ENCODE measurements at places on chromosomes 6 and 20.

- H3K27ac ChIP-seq, result peak overlapping the region; percentile 92
- H3K4me1 ChIP-seq, result peaks cover 16% of the 10 kb centered on the region
- peak overlapping the region; percentile 80 for H3K4me3 ChIP-seq
- H3K36me3 ChIP-seq, result peaks cover 48% of the 10 kb centered on the region
- H3K27me3 ChIP-seq, result no peaks in the 10 kb centered on the region
These were observed 1.2 kb downstream of the DXO start for GRCh38 chr6:31970604-31971271.

GRCh38 chr20:35616465-35617396 is 1.1 kb downstream of the SPAG4 start:
- DNase-seq, result peak; percentile 93
- H3K36me3 ChIP-seq, result no peaks in the 10 kb centered on the region
- H3K4me1 ChIP-seq, result peaks cover 16% of the 10 kb centered on the region

DNA sequence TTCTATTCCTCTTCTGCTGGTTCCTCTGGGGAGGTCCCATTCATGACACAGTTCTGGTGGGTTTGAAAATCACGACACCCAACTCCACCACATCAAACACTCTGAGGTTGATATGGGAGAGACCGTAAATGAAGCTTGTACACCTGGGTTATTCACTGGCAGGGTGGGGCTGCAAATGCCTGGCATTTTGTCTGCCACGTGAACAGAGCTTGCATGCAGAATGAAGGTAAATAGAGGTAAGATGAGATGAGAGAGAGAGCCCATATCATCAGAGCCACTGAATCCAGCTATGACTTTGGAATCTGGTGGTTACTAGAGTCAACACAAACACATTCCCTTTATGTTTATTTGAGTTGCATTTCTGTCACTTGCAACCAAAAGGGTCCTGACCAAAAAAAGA is 97.4 kb downstream of the BANF2 start:
- DNase-seq, result no peak
- no peaks in the 10 kb centered on the region for H3K4me1 ChIP-seq
- H3K27ac ChIP-seq, result no peak overlapping the region
- no peaks in the 10 kb centered on the region for H3K27me3 ChIP-seq
- H3K4me3 ChIP-seq, result no peak overlapping the region
- no peaks in the 10 kb centered on the region for H3K36me3 ChIP-seq

- peaks cover 4% of the 10 kb centered on the region for H3K4me1 ChIP-seq
- no peaks in the 10 kb centered on the region for H3K36me3 ChIP-seq
- H3K4me3 ChIP-seq, result no peak overlapping the region
- no peaks in the 10 kb centered on the region for H3K27me3 ChIP-seq
These were observed 511.9 kb downstream of the KIF16B start for GRCh38 chr20:16061351-16061750.

GRCh38 chr6:44704240-44705150 is 317.0 kb downstream of the CDC5L start:
- H3K4me1 ChIP-seq, result no peaks in the 10 kb centered on the region
- H3K36me3 ChIP-seq, result no peaks in the 10 kb centered on the region
- no peaks in the 10 kb centered on the region for H3K27me3 ChIP-seq
- no peak for DNase-seq

GRCh38 chr6:12585497-12585958 is 131.0 kb upstream of the PHACTR1 start:
- no peaks in the 10 kb centered on the region for H3K36me3 ChIP-seq
- DNase-seq, result no peak
- peak overlapping the region; percentile 15 for H3K27ac ChIP-seq

DNA sequence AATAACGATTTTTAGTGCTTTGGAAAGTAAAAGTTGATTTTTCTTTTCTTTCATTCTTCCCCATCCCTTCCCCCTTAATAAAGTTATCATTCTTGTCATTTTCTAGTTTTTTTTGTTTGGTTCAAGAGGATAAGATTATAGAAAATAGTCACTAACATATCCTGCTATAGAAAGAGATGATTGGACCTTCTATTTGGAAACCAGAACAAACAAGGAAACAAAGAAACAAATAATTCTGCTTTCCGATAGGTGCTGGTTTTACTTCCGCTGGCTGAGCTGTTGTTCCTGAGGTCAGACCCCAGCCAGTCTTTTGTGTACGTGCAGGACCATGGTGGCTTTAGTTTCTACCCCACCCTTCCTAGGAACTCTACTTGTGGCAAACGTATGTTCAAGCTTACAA is at the start of gene CDH26:
Gene CDH26 (plus strand): TSS at position 301 of the 400 bp plus-strand sequence. CDS start 304 bp downstream, outside the sequence.
- DNase-seq, result no peak
- no peaks in the 10 kb centered on the region for H3K4me1 ChIP-seq
- no peak within 1 kb of the TSS for H3K4me3 ChIP-seq

DNA sequence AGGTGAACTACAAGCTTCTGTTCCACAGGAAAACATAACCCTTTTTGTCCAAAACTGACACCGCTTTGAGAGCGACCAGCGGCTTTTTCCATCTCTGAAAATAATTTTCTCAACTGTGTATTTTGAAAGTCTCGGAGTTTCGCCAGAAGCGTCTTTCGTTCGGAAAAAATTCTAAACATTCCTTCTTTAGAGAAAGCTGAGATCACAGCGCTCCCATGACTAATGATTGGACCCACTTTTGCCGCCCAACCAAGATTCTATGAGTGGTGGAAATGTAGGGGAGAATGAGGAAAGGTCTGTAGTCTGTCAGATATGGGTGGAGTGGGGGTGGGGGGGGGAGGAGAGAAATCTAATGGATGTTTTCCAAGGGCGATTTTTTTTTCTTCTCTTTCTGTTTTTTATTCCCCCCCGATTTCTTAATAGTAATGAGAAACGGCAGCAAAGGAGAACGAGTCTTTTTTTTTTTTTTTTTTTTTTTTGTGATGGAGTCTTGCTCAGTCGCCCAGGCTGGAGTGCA is 189.3 kb downstream of the TRIM27 start:
- H3K36me3 ChIP-seq, result no peaks in the 10 kb centered on the region
- H3K27ac ChIP-seq, result no peak overlapping the region
- DNase-seq, result no peak

- H3K27ac ChIP-seq, result no peak overlapping the region
- H3K4me1 ChIP-seq, result no peaks in the 10 kb centered on the region
- peaks cover 3% of the 10 kb centered on the region for H3K27me3 ChIP-seq
- no peak overlapping the region for H3K4me3 ChIP-seq
- H3K36me3 ChIP-seq, result no peaks in the 10 kb centered on the region
These were observed 12.5 kb downstream of the TFAP2B start for GRCh38 chr6:50831186-50831585.

GRCh38 chr6:41970436-41970846 is 28.8 kb upstream of the CCND3 start:
- H3K27ac ChIP-seq, result no peak overlapping the region
- no peaks in the 10 kb centered on the region for H3K27me3 ChIP-seq
- H3K4me1 ChIP-seq, result no peaks in the 10 kb centered on the region

DNA sequence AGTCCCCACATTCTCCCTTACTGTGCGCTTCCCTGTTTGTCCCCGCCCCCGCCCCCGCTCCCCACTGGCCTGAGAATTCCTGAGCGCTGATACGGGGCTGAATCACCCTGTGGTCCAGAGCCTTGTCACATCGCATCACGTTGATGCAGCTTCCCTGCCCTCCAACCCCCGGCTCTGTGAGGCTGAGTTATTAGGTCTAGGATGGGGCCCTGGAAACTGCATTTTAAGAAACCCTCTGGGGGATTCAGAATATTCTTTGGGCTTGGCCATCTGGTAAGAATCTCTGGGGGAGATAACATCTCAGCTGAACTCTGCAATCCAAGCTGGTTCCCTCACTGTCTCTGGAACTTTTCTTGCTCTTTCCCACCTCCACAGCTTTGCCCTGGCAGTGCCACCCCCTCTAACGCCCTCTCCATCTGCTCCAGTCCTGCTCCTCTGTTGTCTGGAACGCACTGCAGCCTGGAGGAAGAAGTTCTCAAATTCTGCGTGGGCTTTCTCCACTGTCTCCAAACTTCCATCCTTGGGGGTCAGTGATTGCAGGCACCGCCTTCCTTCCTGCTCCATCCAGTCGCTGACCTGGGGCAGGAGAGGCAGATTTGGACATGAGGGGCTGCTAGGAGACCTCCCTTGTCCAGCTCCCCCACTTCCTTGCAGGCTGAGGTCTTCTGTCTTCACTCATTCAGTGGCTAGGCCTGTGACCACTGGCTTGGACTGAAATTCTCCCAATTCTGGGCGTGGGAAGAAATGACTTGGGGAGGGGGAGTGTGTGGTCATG is 42.6 kb downstream of the KIAA1755 start:
- peak overlapping the region; percentile 68 for H3K27ac ChIP-seq
- DNase-seq, result peak; percentile 90
- H3K36me3 ChIP-seq, result peaks cover 10% of the 10 kb centered on the region
- no peaks in the 10 kb centered on the region for H3K4me1 ChIP-seq
- H3K27me3 ChIP-seq, result no peaks in the 10 kb centered on the region

DNA sequence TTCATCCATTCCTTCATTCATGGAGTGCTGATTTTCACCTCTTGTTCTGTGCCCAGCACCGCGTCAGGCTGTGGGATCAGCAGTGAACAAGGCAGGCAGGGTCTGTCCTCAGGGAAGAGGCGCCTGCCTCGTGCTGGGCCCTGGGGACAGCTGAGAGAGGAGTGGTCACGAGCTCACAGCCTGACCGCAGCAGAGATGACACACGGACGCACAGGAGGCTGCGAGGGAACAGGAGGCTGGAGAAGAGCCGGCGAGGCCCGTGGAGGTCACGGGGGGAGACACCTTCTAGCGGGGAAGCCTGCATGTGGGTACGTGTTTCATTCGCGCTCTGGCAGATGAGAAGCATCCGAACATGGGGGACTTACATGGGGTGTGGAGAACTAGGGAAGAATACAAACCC is 27.5 kb downstream of the PXDC1 start:
- H3K4me1 ChIP-seq, result peaks cover 20% of the 10 kb centered on the region
- peak overlapping the region; percentile 72 for H3K27ac ChIP-seq
- peaks cover 89% of the 10 kb centered on the region for H3K36me3 ChIP-seq
- H3K27me3 ChIP-seq, result no peaks in the 10 kb centered on the region

DNA sequence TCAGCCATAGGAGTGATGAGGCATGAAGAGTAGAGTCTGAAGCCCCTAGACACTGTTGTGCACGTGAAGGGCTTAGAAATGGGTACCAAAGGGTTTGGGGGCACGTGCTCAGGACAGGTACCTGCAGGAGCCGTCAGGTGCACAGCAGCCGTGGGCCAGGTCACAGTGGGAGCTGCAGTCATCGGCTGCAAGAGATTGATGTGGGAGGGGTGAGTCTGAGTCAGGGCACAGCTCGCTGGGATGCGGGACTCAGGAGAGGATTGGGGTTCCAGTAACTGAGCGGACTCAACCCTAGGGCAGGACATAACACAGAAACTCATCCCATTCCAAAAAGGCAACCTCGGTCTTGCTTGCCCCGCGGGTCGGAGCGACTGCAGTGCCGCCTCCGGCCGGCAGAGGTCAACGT is 1.1 kb downstream of the DLK2 start:
- peak overlapping the region; percentile 58 for H3K4me3 ChIP-seq
- no peak overlapping the region for H3K27ac ChIP-seq
- DNase-seq, result no peak
- H3K36me3 ChIP-seq, result peaks cover 26% of the 10 kb centered on the region
- peaks cover 9% of the 10 kb centered on the region for H3K4me1 ChIP-seq

GRCh38 chr6:13012977-13013680 is 296.6 kb downstream of the PHACTR1 start:
- peak overlapping the region; percentile 64 for H3K4me3 ChIP-seq
- DNase-seq, result peak; percentile 77
- peak overlapping the region; percentile 74 for H3K27ac ChIP-seq
- H3K36me3 ChIP-seq, result no peaks in the 10 kb centered on the region
- no peaks in the 10 kb centered on the region for H3K27me3 ChIP-seq
- H3K4me1 ChIP-seq, result peaks cover 8% of the 10 kb centered on the region

- DNase-seq, result peak; percentile 58
- no peak overlapping the region for H3K4me3 ChIP-seq
- peaks cover 22% of the 10 kb centered on the region for H3K4me1 ChIP-seq
- H3K36me3 ChIP-seq, result no peaks in the 10 kb centered on the region
- no peaks in the 10 kb centered on the region for H3K27me3 ChIP-seq
These were observed 49.4 kb upstream of the PTPN1 start for GRCh38 chr20:50460608-50461267.

GRCh38 chr6:83198486-83199172 is 5.5 kb downstream of the RWDD2A start:
- H3K36me3 ChIP-seq, result no peaks in the 10 kb centered on the region
- no peak for DNase-seq
- H3K27ac ChIP-seq, result peak overlapping the region; percentile 25
- H3K4me1 ChIP-seq, result no peaks in the 10 kb centered on the region
- no peaks in the 10 kb centered on the region for H3K27me3 ChIP-seq

Data from ascending aorta (tissue), 2 donors.